Activated CD4-positive, alpha-beta T cell treated with anti-CD3 and anti-CD28 coated beads for 24 hours (primary cell): ENCODE measurements at places on chromosomes 12 and 14.

DNA sequence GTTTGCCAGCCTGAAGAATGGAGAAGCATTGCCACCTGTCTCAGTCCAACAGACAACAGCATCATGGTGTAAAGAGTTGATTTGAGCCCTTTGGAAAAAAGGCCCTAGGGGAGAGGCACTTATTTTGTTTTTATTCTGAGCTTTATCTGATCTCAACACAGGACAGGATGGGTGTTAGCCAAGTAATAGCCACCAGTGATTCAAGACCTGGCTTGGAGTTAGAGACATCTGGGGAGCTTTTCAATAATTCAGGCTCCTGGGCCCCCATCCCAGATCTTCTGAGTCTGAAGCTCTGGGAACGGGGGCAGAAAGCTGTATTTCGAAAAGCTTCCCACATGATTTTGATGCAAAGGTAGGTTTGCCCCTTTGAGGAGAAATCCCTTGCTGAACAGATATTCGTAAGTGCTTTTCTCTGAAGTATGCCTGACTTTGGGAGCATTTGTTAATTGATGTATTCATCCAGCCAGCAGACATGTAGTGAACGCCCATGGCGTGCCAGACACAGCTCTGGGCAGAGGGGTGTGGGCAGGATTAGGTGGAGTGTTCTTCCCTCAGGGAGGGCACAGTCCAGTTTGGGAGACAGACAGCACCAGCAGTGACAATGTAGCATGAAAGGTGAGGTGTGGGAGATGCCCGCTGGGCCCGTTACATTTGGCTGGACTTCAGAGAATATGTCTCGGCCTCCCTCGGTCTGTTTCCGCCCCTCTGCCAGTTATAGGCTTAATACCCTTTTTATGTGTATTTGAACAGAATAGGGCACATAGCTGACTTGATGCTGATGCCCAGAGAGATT lies 72.5 kb downstream of the TSPAN9 start:
- no peak for DNase-seq

GRCh38 chr14:77087631-77088030 lies 10.4 kb upstream of the CIPC start:
- DNase-seq: no peak

- no peak for DNase-seq
Observed at GRCh38 chr12:42166501-42166900, 21.8 kb upstream of the GXYLT1 start.

DNA sequence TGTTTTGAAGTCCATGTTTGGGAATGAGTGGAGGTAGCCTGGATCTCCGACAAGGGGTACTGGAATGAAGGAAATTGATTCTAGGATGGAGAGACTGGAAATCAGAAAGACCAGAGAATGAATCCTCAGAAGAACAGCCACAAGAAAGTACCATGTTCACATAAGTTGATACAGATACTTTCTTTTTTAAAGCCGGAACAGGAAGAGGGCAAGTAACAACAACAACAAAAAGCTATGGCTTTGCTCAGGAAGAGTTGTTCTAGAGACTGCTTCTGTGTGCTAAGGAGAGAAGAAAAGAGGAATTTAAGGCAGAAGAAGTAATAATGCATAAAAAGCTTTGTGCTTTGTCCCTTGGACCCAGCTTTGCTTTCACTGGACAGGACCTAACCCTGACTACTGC lies 6.2 kb downstream of the TC2N start:
- DNase-seq: no peak

DNA sequence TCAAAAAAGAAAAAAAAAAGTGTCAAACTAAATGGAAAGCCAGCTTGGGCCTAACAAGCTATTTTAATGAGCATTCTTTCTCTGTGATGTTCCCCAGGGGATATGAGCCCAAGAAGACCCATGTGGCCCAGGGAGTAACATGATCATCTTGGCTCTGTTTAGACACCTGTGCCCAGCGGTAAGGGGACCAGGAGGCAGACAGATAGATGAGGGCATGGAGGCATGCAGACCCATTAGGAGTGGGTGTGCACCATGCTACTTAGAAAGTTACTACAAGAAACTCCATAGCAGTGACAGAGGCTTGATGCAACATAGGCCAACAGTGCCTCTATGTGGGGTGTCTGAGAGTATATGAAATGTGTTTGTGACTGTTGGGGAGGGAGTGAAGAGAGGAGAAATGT lies 3.1 kb upstream of the CREBL2 start:
- no peak for DNase-seq

DNA sequence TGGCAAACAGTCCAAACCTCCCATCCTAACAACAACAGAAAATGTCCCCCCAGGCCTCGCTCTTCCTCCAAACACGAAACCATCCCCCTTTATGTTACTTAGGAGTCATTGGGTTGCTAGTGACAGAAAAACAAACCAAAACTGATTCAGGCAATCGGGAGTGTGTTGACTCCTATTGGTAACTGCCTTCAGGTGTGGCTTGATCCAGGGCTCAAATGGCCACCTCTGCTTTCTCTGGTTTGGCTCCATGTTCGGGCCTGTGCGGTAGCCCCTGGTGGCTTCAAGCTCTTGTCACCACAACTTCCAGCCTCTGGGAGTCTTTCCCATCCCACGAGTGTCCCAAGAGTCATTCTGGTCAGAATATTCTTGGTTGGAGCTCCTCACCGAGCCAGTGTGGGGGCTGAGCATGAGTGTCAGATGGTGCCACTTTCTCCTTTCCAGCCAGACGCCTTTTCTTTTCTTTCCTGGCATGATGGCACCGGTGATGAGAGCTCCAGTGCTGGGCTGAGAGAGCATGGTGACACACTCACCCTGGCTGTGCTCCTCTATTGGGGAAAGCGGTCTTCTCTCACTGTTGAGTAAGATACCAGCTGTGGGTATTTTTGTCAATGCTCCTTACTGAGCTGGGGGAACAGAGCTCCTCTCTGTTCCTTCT lies 38.6 kb downstream of the NOC4L start:
- no peak for DNase-seq

DNA sequence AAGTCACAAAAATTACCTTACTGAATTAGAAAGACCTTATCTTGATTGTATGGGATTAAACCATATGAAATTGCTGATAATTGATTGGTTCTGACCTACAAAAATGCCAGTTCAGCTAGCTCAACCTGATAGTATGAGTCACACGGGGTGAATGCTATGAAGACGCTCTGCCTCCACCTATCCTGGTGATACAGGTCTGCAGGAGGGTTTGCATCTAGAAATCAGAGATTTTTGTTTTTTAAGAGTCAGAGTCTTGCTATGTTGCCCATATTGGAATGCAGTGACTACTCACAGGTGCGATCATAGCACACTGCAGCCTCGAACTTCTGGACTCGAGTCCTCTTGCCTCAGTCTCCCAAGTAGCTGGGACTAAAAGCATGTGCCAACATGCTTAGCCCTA lies 120.4 kb downstream of the HMGA2 start:
- DNase-seq: no peak

GRCh38 chr14:98956181-98956580 lies 315.8 kb downstream of the BCL11B start:
- no peak for DNase-seq

DNA sequence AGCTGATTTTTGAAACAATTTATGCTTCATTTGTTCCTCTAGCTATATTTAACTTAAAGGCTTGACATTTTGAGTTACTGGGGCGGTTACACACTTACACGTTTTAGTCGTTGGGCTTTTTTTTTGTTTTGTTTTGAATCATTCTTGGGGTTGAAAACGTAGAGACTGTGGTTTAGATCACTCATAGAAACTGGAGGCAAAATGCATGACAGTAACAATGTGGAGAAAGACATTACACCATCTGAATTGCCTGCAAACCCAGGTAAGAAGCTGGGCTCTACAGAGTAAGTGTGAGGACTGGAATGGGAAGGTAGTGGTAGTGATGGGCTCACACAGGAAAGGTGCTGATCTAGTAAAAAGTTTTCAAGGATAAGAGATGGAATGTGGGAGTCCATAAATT lies at the start of gene CLEC2D:
TSS of gene CLEC2D (plus strand) at position 180 of the 400 bp plus-strand sequence. CDS start at position 202, 22 bp downstream.
- no peak for DNase-seq

DNA sequence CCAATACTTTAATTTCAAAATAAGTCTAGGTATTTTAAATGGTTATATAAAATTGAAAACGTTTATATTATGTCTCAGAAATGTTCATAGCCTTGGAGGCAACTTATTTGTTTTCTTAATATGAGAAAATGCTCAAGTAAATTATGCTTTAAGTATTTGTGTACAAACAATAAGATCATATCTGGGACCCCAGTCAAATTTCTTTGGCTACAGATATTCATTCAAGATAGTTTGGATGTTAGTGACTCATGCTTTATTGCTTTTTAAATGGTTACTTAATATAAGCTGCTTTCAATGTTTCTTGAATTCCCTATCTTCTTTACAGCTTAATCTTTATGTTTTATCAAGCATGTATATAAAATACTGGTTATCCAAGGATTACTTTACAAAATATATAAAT lies 291.3 kb downstream of the KCNC2 start:
- DNase-seq: no peak

GRCh38 chr12:113782873-113783272 lies 183.3 kb downstream of the RBM19 start:
- DNase-seq: no peak

- no peak for DNase-seq
Observed at GRCh38 chr14:24233538-24233866, 773 bp downstream of the GMPR2 start.

GRCh38 chr12:82893896-82894295 lies 207.2 kb downstream of the TMTC2 start:
- DNase-seq: no peak

GRCh38 chr12:64066776-64067175 lies 155.3 kb downstream of the KICS2 start:
- DNase-seq: no peak
